H7 (cell line): ENCODE measurements at places on chromosomes 3 and 15. TPM values are rescaled to one million over a fixed set of nuclear protein-coding genes. Genes with fewer than 3 reads are reported as not detected.

DNA sequence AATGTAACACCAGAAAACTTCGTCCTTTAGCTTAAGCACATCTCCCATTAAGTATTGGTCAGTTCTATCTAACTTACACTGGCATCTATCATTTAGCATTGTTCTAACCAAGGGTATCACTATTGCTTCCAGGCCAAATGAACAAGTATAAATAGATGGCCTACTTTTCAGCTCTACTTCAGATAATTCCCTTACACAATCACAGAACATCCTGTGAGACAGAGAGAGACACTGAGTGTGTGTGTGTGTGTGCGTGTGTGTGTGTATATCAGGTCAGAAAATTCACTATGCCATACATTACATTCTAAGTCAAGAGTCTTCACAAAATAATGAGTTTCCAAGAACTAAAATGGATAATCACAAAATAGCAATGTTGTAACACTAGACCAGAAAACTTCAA, 39.1 kb downstream of the SCAPER start:
- no peak for DNase-seq

DNA sequence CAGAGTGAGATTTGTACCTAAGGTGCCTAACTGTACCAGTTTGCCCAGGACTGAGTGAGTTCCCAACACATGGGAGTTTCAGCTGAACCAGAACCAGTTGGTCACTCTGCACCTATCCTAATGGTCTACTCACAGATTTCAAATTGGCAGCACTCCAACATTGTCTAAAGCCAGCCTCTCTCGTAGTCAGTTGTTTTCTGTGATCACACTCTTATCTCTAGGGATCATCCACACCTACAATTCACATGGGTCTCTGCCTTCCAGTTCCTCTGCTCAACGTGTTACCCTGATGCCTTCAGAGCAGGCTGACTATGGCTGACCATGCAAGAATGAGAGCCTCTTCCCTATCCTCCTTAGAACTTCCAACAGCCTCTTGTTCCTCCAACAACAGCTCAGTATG, 624.8 kb downstream of the NTRK3 start:
- DNase-seq = no peak

- DNase-seq = no peak
Measured at GRCh38 chr15:78063217-78063616, 14.3 kb downstream of the TBC1D2B start.

DNA sequence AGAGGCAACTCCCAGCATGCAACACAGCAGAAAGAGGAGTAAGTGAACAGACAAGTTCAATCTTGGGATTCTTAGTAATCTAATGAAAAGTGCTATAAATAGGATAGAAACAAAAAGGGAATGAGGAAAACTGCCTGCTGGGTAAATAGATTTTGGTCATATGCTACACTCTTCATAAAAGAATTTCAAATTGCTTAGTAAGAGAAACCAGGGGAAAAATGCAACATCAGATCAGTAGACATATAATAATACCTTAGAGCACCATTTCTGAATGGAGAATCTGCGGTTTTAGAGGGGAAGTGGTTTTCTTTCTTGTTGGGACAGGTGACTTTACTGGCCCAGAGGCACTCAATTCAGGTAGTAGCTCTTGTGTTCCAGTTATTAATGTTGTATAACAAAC, 13.4 kb upstream of the TBC1D5 start:
- no peak for DNase-seq

GRCh38 chr15:42735382-42736165, 1.4 kb downstream of the CDAN1 start:
- DNase-seq = no peak

DNA sequence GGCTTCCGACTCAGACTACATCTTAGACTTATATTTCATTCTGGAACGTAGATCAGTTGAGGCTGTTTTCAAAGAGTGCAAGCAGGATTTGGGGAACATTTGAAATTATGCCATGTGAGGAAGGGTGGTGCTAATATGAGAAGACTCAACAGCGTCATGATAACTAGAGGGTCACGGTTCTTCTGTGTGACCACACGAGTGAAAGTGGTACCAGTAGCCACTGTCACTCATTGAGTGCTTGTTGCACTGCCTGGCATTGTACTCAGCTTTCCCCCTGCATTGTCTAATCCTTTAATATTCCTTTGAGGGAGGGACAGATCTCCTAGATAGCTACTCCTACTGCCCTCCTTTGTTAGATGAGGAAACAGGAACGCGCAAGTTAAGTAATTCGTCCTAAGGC, 81.3 kb upstream of the PLXNA1 start:
- no peak for DNase-seq

GRCh38 chr3:52570076-52570475, 33.7 kb downstream of the UQCC5 start:
- no peak for DNase-seq

DNA sequence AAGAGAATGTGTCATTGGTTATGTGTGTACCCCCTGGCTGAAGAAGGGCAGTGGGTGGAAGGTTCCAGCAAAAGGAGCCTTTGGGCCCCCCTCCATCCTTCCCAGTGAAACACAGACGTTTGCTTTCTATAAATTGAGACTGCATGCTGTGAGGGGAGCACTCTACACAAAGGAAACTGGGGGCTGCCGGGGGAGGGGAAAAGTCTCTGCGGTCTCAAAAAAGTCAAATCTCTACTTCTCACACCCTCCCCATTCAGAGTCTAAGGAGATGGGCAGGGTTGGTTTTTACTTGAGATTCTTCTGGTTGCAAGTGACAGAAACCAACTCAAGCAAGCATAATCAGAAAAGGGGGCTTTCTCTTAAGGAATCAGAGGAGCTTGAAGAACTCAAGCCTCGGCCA, 50.1 kb upstream of the TLE3 start:
- DNase-seq = no peak

DNA sequence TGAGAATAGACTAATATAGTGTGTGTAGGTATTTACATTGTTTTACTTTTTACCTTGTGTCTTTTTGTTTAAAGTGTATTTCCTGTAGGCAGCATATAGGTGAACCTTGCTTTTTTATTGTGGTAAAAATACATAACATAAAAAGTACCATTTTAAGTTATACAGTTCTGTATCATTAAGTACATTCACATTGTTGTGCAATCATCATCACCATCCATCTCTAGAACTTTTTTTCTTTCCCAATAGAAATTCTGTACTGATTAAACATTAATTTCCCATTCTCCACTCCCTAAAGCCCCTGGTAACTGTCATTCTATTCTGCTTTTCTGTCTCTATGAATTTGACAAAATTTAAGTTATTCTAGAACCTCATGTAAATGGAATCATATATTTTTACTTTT, 48.2 kb upstream of the EIF5A2 start:
- DNase-seq = no peak

DNA sequence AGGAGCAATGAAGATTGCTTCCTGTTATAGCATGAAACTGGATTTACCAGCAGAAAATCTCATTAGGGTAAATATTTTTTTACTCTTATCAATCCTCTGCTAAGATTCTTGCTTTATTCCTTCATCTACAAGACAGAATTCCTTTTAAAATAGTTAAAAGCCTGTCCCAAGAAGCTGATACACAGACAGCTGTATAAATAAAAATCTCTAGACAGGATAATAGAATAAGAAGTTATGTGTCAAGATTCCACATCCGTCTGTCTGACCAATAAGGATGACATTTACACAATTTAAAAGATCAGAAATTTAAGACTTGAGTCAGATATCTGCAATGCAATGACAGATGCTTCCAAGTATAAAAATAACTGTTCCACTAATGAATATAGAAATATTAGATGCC, 57.6 kb downstream of the SSR3 start:
- no peak for DNase-seq

DNA sequence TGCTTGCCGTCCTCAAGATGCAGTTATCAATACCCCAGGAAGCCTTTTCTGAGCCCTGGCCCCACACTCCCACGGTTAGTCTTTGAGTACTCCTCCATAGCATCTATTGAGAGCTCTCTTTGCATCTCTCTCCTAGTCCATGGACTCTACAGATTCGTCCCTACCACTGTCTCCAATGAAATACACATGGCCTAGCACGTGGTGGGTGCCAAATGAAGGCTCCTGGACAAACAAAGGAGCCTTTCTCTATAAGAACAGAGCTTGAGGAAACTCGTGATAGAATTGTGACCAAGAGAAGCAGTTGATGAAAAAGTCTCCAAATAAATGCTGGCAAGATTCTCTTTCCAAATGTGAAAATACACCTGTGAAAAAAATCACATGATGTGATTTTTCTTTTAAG, 166.1 kb downstream of the GABRG3 start:
- no peak for DNase-seq

GRCh38 chr3:100106094-100106493, 8.2 kb downstream of the FILIP1L start:
- DNase-seq = no peak

- DNase-seq = no peak
Measured at GRCh38 chr3:169348276-169348675, 315.2 kb downstream of the MECOM start.

DNA sequence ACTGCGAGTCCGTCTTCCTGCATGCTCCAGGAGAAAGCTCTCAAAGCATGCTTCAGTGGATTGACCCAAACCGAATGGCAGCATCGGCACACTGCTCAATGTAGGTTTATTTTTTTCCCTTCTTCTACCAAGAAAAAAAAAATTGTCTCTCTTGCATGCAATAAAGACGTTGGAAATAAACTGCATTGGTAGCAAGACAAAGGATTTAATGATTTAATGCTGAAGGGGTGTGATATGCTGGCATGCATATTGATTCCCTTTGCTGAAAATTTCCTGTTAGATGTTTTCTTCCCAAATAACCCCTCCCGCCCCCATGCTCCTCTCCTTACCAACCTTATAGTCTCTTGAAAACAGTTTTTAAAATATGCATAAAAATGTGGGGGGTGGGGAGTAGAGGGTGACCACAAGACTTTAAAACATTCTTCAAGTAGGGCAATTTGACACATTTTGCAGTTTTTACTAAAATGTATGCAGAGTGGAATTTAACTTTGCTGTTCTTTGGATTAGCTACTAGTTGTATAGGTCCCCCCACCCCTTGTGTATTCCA, 799 bp downstream of the RARB start:
- no peak for DNase-seq

- peak; percentile 14 for DNase-seq
Measured at GRCh38 chr15:37793851-37794250, 140.6 kb upstream of the TMCO5A start.

DNA sequence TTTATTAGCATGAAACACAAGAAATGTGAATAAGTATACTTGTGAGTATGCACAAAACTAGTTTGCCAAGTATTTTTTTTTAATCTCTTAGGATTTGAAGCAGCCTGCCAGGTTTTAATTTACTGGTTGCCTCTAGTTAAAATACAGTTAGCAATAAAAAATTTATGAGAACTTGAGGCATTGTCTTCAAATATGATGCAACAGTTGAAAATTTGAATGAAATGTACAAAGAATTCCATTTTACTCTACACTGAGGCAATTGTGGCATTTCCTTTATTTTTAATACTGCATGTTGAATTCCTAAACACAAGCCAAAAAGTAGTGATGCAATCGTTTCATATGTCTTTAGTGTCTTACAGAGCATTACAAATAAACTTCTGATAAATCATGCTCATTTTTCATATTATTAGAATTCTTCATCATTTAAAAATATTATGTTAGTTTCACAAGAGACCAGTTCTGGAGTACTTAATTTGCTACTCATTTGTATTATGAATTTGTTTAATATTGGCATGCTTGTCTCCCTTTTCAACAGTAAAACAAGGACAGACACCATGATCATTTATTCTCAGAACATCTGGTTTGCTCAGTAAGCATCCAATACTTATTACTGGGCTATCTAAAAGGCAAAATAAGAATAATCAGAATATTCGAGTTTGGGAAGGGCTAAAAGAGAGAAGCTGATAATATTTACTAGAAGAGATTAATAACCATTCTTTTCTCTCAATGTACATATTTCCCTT, 124.8 kb upstream of the PTX3 start:
- no peak for DNase-seq

DNA sequence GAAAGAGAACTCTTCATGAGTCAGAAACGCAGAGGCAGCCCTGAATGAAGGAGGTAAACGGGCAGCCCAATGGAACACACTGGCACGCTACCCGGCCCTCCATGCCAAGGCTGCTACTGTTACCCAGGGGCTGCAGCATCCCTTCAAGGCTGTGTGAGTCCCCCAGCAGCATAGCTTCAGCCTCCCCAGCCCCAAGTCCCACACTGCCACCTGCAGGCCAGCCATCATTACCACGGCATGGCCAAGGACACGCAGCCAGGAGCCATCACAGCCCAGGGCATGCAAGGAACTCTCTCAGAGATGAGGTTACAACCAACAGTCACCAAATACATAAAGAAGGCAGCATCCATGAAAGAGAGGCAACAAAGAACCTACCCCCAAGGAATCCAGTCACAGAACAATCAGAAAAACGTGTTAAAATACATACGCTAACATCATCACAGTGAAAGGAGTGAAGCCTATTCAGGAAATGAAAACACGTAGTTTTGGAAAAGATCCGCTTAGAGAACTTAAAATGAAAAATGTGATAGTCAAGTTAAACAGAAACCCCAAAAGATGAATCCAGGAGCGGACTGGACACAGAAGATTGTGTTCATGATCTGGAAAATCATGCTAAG, 22.4 kb downstream of the PLA2G4F start:
- peak; percentile 81 for DNase-seq

DNA sequence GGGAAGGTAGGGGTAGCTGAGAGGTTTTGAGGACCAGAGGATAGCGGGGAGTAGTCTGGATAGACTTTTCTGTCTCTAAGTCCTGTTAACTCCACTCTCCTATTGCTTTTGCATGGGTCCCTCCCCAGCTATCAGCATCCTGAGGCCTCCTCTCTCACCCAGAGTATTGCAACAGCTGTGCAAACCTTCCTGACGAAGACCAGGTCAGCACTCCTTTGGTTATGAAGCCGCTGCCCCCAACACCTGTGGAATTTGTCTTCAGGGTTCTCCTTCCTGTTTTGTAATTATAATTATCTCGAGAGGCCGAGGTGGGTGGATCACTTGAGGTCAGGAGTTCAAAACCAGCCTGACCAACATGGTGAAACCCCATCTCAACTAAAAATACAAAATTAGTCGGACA, 24.8 kb downstream of the TYRO3 start:
- DNase-seq = no peak

DNA sequence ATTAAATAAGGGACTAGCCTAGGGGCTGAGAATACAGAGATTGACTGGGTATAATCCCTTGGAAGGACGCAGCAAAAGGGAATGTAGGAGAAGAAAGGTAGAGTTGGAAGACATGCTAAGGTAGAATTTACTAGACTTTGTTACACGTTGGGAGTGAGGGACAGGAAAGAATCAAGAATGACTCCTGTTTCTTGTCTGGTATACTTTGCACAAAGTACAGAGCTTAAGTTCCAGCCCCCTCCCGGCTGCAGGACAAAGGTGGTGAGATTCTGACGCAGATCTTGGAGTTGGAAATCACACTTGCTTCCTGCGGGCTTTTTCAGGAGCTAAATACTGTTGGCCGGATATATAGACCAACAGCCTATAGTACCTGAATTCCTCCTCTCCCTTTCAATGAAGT, 895 bp downstream of the HYKK start:
- no peak for DNase-seq

Gene CCDC39
- total RNA-seq = 0.07 TPM in 1 of 2 replicates, not detected in the other

Gene LNP1
- total RNA-seq = 7.2 and 12.3 TPM in 2 replicates

Gene CKMT1B
- total RNA-seq = 18.4 and 24.2 TPM in 2 replicates

Gene CAPN3
- not detected in 2 replicates for total RNA-seq

Gene GPR156
- 0.55 and 1.2 TPM in 2 replicates for total RNA-seq

Gene GPR149
- total RNA-seq = not detected in 2 replicates

Gene OIP5
- 45.0 and 46.2 TPM in 2 replicates for total RNA-seq

Gene TRANK1
- total RNA-seq = 0.52 and 0.62 TPM in 2 replicates

Gene SATB1
- 7.5 and 8.9 TPM in 2 replicates for total RNA-seq
